Endodermal cell (in vitro differentiated cells): ENCODE measurements at places on chromosomes 3 and 15.
A peak's percentile ranks its signal among the peaks of the same experiment; 100 is the strongest.

GRCh38 chr3:78893161-78893560, 874.6 kb downstream of the ROBO1 start:
- no peak for DNase-seq

GRCh38 chr3:3259181-3259580, 79.7 kb upstream of the CRBN start:
- no peak for DNase-seq

DNA sequence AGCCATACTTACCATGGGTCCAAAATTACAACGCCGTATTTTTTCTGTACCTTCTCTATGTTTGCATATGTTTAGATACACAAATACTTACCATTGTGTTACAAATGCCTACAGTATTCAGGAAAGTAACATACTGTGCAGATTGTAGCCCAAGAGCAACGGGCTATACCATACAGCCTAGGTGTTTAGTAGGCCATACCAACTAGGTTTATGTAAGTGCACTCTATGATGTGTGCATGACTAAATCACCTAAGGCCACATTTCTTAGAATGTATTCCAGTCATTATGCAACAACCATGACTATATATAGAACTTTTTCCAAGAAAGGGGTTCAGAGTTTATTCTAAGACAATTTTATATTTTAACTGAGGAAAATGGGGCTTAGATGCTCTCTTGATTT, 411.7 kb downstream of the MAGI1 start:
- DNase-seq = no peak

DNA sequence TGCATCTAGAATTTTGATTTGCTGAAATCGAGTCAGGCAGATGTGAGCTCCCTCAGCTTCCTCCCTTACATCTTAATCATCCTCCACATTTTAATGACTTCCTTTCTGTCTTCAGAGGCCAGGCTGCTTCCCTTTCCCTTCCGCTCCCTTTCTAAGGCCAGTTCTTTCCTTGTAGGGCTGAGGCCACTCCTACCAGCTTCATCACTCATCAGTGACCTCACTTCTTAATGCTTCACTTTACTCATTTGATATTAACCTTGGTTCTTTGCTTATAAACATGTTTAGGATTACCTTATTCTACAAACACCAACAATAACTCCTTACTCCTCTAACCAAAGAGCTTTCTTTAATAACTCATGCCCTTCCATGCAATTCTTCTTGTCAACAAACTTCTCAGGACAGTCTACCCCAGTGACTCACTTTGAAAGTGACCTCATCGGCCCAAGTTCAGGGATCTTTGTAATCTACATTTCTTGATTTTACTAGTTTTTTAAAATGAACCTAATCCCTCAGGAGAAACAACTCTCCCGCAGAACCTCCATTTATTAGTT, 23.9 kb downstream of the ILDR1 start:
- no peak for DNase-seq

GRCh38 chr3:142976621-142977398, 13.3 kb upstream of the PAQR9 start:
- DNase-seq = no peak

GRCh38 chr3:62100282-62100989, 272.9 kb downstream of the FEZF2 start:
- no peak for DNase-seq

- DNase-seq = no peak
Observed at GRCh38 chr3:138219255-138219654, 32.2 kb downstream of the ARMC8 start.

DNA sequence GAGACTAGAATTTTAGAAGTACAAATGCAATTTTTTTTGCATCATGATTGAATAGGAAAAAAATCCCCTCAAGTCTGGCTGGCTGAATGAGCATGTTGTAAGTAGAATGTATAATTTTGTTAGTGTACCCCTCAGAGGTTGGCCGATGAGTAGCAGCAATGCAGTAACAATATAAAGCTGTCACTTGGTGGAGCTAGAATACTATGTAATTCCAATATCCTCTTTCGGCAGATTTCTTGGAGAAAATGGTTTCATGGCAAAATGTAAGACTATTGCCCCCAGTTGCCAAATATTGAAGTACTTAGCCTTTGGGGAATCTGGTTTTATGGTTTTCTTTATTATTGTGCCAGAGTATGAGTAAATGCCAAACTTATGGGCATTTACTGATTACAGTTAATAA, 39.8 kb upstream of the SGO1 start:
- no peak for DNase-seq

DNA sequence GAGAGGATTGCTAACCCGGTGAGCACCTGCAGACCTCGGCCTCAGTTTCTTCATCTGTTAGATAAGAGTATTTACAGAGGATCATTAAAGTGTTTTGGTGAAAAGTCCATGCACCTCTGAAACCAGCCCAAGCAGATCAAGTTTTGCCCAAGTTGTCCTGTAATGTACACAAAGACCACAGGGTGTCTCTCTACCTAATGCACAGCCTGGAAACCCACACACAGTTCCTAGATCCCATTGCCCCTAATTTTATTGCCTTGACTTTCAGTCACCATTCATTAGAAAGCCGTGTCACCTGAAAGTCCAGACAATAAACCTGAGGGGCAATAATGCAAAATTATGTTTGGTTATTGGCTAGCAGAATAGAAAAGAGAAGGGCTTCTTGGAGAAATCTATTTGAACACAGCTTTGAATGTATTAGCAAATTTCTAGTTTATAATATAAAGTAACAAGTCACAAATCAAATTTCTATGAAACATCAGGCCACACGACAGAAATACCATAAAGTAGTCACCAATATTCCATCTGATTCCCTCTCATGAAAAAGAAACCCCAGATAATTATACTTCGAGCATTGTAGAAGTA, 161.3 kb upstream of the SLC2A2 start:
- peak; percentile 62 for DNase-seq

DNA sequence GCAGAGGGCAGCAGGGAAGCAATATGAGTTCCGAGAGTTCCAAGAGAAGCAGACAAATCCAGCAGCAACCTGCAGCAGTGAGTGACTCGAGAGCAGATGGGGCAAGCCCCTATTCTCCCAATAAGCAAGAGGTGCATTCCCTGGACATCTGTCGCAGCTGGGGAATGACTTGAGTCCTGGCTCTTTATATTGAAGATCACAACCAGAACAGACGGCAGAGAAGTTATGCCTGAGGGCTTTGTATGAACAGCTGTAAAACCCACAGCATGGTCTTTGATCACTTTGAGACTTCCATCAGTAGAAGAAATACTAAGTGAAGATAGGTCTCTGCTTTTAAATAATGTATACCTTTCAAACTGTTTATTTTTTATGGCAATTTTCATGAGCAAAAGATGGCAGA, 23.6 kb upstream of the C3orf22 start:
- no peak for DNase-seq

- DNase-seq = no peak
Observed at GRCh38 chr3:117671722-117672318, 962.2 kb downstream of the TUSC7 start.

DNA sequence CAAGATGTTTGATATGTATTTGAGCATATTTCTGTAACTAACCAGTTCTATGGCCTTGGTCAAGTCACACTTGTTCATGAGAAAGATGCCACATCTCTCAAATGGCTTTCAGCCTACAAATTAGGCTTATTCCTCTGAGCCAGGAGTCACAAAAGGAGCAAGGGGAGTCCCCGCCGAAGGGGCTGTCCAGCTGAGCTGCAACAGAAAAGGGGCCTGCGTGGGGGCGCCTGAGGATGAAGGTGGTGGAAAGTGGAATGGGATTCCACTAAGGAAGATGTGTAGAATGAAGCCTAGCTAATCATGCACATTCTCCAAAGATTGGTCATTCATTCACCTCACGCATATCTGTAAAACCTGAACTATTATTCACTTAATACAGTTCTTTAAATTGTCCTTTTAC, 19.1 kb downstream of the ALDH1L1 start:
- no peak for DNase-seq

DNA sequence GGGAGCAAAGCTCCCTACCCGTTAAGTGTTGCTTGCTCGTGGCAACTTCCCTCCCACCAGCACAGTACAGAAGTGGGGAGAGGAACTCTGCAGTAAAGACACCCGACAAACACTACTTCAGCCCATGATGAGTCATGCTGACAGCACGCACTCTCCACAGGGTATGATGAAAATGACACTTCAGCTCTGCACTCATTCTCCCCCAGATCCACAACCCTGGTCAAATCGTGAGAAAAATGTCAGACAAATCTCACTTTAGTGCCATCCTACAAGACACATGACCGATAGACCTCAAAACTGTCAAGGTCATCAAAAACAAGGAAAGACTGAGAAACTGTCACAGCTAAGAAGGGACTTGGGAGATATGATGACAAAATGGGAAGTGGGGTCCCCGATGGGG, 278.9 kb downstream of the OCA2 start:
- DNase-seq = no peak
